ENCODE measurements at places on chromosomes 1 and 21. TPM values are rescaled to one million over a fixed set of nuclear protein-coding genes. Genes with fewer than 3 reads are reported as not detected.

DNA sequence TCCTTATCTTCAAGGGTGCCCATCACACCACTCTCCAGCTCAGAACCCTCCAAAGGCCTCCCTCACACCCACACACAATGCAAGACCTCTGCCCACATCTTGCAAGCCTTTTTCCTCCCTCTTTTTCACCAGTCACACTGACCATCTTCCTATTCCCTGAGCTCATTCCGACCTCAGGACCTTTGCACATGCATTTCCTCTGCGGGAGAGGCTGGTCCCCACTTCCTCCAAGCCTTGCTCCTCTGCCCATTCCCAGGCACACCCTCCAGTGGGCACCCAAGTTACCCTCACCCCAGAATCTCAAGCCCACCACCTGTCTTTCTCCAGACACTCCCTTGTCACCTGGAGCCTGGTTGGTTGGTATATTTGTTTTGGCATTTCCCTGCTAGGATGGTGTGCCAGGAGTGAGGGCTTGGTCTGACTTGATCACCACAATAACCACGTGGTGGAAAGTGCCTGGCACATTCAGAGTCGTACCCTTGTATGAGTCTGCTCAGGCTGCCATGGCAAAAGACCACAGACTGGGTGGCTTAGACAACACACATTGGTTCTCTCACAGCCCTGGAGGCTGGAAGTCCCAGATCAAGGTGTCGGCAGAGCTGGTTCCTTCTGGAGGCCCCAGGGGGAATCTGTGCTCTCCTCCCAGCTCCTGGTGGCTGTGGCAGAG, 13.2 kb downstream of the MX2 start:
- DNase-seq = no peak
- no peaks in the 10 kb centered on the region for H3K36me3 ChIP-seq

DNA sequence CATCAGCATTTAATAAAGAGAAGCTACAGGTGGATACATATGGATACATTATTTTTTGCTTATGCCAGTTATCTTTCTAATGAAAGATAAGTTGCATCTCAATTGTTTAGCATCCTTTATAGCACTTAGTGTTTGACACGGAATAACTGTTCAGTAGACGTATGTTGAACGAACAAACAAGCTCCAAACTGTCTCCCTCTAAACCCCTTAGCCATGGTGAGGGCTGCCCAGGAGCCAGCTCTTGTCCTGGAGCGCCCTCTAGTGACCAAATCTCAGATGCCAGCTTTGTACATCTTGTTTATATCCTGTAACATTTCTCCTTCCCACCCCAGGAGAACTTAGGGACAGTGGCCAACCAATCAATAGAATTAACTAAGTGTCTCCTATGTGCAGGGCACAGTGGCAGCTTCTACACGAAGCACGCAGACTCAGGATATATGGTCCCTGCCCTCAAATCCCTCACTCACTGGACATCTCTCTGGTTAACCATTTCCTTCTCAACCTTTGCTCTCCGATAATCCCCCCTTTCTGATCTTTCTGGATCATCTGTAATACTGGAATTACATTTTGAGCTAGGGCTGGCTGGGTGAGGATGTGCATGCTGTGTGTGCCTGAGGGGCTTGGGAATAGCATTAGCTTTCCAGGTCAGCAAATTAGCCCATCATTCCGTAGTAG, 22.9 kb downstream of the KCNA10 start:
- H3K4me1 ChIP-seq = no peaks in the 10 kb centered on the region
- no peaks in the 10 kb centered on the region for H3K27me3 ChIP-seq
- peak; percentile 85 for DNase-seq
- H3K4me3 ChIP-seq = no peak overlapping the region
- H3K36me3 ChIP-seq = no peaks in the 10 kb centered on the region

DNA sequence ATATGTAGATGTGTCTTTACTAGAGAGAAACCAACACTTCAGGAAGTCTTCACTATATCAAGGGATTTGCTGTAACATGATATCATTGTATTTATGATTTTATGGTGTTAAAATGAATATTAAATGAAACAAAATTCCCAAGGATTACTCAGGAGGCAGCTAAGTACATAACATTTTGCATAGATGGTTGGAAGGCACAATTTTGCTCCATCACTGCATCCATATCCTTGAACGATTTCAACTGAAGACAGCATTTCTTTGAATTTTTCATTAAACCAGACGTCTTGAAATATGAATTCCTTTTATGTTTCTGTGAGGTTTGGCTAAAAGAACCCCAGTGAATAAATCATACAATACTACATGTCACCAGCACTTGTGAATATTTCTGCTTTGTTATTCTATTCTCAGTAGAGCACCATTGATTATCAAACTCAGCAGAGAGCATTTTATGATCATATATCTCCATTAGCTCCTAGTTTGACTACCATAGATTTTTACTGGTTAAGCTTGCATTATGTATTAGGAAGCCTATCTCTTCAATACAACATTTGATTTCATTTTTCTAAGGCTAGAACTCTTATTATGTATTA, 37.3 kb downstream of the SPATA17 start:
- no peaks in the 10 kb centered on the region for H3K27me3 ChIP-seq
- no peaks in the 10 kb centered on the region for H3K36me3 ChIP-seq
- H3K4me1 ChIP-seq = no peaks in the 10 kb centered on the region
- no peak for DNase-seq
- H3K27ac ChIP-seq = no peak overlapping the region

DNA sequence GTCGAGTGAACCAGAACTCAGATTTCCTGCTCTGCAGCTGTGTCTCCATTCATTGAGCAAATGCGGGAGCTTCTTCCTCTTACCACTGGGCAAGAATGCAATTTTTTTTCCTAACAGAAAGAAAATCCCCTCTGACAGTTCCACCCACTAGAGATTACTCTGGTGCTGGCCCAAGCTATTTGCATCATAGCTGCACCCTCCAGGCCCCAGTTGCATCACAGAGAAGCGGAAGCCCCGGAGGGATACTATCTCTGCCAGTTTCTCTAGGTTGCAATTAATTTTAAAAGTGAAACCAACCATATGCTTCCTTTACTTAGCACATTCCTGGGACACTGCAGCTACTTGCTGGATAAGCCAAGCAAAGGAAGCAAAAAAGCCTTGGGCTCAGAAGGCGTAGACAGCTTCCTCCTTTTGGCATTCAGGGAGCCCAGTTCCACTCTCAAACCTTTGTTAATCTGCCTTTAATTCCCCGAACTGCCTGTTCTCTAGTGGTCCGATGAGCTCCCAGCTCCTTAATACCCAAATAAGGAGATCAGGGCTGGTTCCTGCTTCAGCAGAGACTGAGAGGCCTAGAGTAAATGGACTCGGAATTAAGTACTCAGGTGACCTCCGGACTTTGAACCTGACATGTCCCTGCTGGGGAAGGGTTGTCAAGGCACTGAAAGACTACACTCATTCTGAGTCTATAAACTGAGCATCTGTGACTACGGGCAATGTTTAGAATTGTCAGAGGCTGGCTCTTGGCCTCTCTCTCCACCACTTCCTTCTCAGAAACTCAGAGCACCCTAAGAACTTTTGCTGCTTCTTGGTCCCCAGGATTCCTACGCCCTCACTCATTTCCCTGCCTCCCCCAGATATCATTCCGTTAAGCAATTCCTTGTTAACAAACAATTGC, 72.5 kb upstream of the TNFSF18 start:
- peaks cover 4% of the 10 kb centered on the region for H3K4me1 ChIP-seq
- H3K4me3 ChIP-seq = no peak overlapping the region
- DNase-seq = no peak

- H3K4me1 ChIP-seq = no peaks in the 10 kb centered on the region
- H3K27ac ChIP-seq = no peak overlapping the region
- no peaks in the 10 kb centered on the region for H3K27me3 ChIP-seq
- H3K36me3 ChIP-seq = no peaks in the 10 kb centered on the region
Measured at GRCh38 chr1:215682232-215682631, 115.1 kb downstream of the KCTD3 start.

- peaks cover 35% of the 10 kb centered on the region for H3K4me1 ChIP-seq
- H3K36me3 ChIP-seq = no peaks in the 10 kb centered on the region
- DNase-seq = no peak
- H3K4me3 ChIP-seq = no peak overlapping the region
- H3K27ac ChIP-seq = peak overlapping the region; percentile 76
- no peaks in the 10 kb centered on the region for H3K27me3 ChIP-seq
Measured at GRCh38 chr1:15283526-15283925, 36.5 kb downstream of the FHAD1 start.

DNA sequence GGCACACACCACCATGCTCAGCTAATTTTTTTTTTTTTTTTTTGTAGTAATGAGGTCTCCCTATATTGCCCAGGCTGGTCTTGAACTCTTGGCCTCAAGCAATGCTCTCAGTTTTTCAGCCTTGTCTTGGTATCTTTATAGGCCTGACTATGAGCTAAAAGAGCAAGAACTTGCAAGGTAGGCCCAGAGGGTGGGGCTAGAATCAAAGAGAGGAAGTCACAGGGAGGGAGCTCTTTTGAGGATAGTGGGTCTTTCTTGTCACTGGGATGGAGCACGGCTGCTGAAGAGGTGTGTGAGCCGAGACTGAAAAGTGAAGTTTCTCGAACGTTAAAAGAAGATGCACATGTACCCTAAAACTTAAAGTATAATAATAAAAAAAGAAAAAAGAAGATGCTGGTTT, 260.0 kb upstream of the BEND5 start:
- no peaks in the 10 kb centered on the region for H3K4me1 ChIP-seq
- H3K36me3 ChIP-seq = no peaks in the 10 kb centered on the region
- no peaks in the 10 kb centered on the region for H3K27me3 ChIP-seq

GRCh38 chr1:105419030-105419429, 1637.4 kb upstream of the PRMT6 start:
- no peaks in the 10 kb centered on the region for H3K4me1 ChIP-seq
- H3K27ac ChIP-seq = no peak overlapping the region
- no peaks in the 10 kb centered on the region for H3K36me3 ChIP-seq
- H3K27me3 ChIP-seq = no peaks in the 10 kb centered on the region

DNA sequence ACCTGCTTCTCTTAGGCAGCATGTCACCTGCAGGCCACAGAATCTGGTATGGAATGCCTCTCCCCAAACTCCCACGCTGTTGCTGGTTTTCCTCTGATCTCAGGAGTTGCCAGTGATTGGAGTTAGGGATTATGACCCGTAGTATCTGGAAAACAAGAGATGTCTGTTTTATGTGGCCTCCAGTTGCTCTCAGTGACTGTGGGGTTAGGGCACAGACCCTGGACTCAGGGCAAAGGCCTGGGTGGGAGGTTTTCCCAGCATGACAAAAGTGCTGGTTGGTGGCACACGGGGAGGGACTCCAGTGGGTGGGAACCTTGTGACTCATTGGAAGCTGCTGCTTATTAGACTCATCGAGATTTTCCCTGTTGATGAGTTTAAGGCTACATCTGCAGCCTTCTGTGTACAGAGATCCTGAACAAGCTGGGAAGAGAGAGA, at the start of gene NR1I3:
NR1I3 (minus strand) TSS at position 165 of the 435 bp plus-strand sequence. CDS start 1,638 bp downstream, outside the sequence.
- DNase-seq = no peak
- no peak within 1 kb of the TSS for H3K4me3 ChIP-seq
- H3K36me3 ChIP-seq = no peaks in the 10 kb centered on the region

DNA sequence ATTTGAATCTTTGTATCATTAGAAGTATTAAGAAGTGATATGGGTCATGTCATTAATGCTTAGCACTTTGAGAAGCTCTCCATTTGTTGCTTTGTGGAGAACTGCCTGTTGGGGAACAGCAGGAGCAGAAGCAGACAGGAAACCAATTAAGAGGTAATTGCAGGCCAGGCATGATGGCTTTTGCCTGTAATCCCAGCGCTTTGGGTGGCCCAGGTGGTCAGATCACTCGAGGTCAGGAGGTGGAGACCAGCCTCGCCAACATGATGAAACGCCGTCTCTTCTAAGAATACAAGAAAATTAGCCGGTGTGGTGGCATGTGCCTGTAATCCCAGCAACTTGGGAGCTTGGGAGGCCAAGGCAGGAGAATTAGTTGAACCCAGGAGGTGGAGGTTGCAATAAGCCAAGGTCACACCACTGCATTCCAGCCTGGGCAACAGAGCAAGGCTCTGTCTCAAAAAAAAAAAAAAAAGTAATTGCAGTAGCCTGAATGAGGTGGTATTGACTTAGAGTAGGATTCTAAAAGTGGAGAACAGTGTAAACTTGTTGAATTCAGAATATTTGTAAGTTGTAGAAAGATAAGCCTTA, 57.8 kb upstream of the FASLG start:
- peaks cover 22% of the 10 kb centered on the region for H3K36me3 ChIP-seq
- H3K4me3 ChIP-seq = no peak overlapping the region
- no peaks in the 10 kb centered on the region for H3K27me3 ChIP-seq
- no peaks in the 10 kb centered on the region for H3K4me1 ChIP-seq
- no peak for DNase-seq

DNA sequence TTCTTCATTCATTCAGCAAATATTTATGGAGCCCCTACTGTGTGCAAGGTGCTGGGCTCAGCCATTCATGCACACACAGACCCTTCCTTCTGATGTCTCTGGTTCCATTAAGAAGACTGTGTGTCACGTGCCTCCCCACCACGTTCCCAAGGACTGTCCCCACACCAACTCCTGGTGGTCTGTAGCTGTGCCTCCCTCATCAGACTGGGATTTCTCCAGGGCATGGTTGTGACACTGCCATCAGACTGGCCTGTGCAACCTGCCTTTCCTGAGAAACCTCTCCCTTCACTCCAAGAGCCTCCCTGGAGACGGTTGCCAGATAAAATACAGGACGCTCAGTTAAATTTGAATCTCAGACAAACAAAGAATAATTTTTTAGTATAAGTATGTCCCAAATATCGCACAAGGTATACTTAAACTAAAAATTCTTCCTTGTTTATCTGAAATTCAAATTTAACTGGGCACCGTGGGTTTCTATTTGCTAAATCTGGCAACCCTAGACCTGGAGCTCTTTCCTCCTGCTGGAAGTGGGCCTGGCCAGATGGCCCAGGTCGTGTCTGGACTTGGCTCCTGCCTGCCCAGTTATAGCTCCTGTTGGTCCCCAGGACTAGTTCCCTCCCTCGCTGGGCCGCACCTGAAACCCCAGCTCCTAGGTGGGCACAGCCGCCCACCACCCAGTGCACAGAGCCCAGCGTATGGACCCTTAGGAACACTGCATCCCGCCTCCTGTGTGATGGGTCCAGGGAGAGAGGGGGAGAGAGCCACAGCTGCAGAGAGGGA, 76.9 kb downstream of the RAP1GAP start:
- H3K4me3 ChIP-seq = no peak overlapping the region
- H3K27ac ChIP-seq = no peak overlapping the region
- H3K4me1 ChIP-seq = no peaks in the 10 kb centered on the region
- no peak for DNase-seq
- H3K27me3 ChIP-seq = no peaks in the 10 kb centered on the region

- peak overlapping the region; percentile 85 for H3K4me3 ChIP-seq
- DNase-seq = peak; percentile 71
- no peaks in the 10 kb centered on the region for H3K36me3 ChIP-seq
- H3K4me1 ChIP-seq = peaks cover 10% of the 10 kb centered on the region
Measured at GRCh38 chr1:50968821-50969610, 1.0 kb upstream of the CDKN2C start.

GRCh38 chr1:45326627-45327623, at the start of gene HPDL:
TSS of gene HPDL (plus strand) at chr1:45326895. CDS start at chr1:45327149, 254 bp downstream.
- H3K27me3 ChIP-seq = no peaks in the 10 kb centered on the region
- H3K4me1 ChIP-seq = peaks cover 8% of the 10 kb centered on the region
- peak; percentile 68 for DNase-seq
- no peak within 1 kb of the TSS for H3K27ac ChIP-seq
- no peaks in the 10 kb centered on the region for H3K36me3 ChIP-seq

DNA sequence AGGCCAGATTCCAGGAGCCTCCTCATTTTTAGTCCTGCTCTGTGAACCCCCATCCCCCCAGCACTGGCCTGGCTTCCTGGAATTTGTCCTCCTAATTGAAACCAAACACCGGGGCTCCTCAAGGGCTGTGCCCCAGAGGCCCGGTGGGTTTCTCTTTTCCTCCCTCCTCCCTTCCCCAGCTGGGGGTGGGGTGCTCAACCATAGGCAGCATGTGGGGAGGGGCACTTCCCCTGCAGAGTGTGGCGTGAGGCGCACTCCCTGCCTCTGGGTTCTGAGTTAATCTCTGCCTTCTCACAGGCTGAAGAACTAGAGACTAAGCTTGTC, 67.5 kb upstream of the ACOT11 start:
- no peaks in the 10 kb centered on the region for H3K36me3 ChIP-seq
- DNase-seq = no peak
- no peaks in the 10 kb centered on the region for H3K4me1 ChIP-seq
- no peak overlapping the region for H3K4me3 ChIP-seq

The IVL gene
- not detected for total RNA-seq

The MARCKSL1 gene
- total RNA-seq = 7.3 TPM

The TLR5 gene
- 3.4 TPM for total RNA-seq

The ANKRD34A gene
- 0.24 TPM for total RNA-seq
